ENCODE measurements at places on chromosomes 3 and 15.

GRCh38 chr3:72274493-72275330 is 489.8 kb upstream of the PROK2 start:
- DNase-seq, result no peak

DNA sequence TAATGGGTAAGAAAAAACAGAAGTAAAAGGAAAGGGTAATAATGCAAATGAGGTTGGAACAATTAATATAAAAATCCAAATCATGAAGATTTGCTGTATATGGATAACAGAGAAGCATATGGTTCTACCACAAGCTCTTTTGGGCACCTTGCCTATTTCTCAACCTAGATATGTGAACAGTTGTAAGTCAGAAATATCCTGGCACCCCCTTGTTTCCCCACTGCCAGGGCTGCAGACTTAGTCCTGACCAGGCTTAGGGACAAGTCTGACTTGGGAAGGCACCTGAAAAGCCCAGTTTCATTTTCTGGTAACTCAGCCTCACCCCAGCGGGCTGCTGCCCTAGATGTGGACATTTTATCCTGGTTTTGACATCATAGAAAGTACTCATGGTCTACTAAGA is 183.2 kb upstream of the STAC start:
- no peak for DNase-seq

DNA sequence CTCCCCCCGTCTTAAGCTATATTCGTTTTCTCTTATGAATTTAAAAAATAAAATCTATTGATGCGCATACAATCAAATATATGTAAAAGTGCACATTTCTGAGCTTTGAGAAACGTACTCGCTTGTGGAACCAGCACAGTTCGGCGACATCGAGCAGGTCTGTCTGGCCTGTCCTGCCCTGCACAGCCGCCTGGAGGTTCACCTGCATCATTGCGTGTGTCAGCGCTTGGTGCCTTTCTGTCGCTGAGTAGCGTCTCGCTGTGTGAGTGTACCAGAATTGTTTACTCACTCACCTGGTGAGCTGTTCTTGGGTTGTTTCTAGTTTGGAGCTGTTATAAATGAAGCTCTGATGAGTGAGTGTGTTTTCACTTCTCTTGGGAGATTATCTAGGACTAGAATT is 104.0 kb downstream of the VGLL4 start:
- no peak for DNase-seq

DNA sequence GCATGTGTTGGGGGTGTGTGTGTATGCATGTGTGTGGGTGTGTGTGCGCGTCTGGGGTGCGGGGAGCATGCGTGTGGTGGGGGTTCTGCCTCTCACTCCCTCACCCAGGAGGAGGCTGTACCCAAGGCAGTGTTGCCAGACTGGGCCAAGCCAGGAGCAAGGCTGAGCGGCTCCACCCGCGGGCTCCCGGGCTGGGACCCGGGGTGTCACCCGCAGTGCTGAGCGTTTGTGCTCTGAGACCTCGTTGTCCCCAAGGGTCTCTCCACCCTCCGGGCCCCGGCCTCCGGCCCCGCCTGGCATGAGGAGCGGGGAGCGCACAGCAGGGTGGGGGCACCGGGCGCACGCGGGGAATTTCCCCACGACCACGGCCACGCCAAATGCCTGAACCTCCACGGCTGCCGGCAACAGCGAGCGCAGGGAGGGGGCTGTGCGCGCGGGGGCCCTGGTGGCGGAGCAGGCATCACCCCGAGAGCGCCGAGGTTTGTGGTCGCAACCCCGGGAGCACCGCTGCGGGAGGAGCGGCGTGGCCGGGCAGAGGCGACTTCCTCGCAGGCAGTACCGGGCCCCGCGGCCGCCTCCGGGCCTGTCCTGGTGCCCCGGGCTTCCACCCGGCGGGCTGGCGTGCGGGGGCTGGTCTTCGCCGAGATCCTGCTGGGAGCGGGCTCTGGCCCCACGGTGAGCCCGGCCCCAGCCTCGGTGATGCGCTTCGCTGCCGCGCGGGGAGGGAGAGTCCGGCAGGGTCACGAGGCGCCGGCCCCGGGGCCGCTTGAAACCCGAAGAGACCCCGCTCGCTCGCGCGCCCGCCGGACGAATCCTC is 7.4 kb upstream of the OCA2 start:
- DNase-seq, result peak; percentile 62

DNA sequence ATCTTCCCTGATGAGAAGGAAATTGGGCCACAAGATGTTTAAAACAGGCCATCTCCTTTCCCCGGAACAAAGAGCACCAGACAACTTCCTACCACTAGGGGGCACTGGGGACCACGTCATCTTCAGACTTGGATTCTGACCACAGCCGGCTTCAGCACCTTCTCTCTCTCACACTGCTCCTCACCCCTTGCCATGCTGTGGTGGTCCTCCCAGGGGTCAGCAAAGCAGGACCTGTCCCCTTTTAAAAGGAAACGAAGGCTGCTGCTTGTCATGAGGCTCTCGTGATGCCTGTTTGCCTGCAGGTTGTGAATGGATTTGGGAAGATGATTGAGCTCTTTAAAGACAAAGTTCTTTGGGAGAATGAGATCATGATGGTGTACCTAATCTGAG is 16.2 kb downstream of the RFT1 start:
- peak; percentile 89 for DNase-seq

DNA sequence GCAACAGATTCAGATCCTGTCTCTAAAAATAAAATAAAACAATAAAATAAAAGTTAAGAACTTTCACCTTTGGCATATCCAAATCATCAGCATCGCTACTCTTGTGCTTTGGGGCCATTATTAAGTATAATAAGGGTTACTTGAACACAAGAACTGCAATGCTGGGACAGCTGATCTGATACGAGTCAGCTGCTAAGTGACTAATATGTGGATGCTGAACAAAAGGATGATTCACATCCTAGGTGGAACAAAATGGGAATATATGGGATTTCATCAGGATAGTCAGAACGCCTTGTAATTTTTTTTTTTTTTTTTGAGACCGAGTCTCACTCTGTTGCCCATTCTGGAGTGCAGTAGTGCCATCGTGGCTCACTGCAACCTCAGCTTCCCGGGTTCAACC is 29.7 kb downstream of the BUB1B start:
- no peak for DNase-seq

DNA sequence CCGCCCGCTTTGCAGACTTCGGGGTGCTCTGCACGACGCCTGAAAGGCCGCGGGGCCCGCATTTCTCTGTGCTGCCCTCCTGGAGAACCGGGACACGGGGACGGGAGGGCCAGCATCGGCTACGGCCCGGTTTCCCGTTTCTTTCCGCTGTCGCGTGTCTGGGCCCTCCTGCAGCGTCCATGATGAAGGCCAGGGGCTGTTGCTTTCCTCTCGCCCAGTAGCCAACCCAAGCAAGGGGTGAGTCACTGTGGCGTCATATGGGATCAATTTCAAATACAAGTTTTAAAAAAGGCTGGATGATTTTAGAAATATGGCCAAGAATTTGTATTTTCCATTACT is 435 bp downstream of the SLC35G2 start:
- peak; percentile 45 for DNase-seq

- DNase-seq, result no peak
These were observed 60.2 kb downstream of the VPS8 start for GRCh38 chr3:184872200-184872599.

DNA sequence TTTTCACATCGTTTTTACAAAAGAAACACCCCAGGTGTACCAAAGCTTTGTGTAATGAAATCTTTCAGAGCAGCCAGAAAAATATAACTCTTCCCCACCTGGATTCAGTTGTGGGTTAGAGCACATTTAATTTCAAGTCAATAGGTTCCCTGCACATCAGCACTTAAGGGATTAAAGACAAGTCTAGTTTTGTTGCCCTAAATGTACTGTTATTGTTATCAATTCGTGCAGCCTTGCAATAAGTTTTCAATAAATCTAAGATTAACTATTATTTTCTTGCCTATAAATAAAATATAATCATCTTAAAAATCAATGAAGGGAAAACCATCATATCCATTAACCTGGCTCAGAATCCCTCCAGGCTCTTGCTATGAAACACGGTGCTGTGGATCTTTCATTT is 172.5 kb upstream of the CDIN1 start:
- DNase-seq, result no peak

DNA sequence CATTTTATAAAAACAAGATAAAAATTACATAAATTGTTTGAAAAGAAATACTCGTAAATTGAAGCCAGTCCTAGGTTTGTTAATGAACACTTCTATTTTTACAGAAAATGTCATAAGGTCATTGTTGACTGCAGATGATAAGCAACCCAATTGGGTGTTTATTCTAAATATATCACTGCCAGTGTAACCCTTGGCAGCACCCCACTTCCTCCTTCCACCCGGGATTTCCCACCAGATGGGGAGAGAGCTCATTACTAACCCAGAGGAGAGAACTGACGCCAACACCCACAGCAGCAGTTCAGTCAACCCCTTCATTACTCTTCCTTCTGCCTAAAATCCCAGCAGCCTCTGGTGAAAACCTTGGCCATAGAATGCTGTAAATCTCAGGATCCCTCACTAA is 307.6 kb downstream of the GAP43 start:
- DNase-seq, result no peak

DNA sequence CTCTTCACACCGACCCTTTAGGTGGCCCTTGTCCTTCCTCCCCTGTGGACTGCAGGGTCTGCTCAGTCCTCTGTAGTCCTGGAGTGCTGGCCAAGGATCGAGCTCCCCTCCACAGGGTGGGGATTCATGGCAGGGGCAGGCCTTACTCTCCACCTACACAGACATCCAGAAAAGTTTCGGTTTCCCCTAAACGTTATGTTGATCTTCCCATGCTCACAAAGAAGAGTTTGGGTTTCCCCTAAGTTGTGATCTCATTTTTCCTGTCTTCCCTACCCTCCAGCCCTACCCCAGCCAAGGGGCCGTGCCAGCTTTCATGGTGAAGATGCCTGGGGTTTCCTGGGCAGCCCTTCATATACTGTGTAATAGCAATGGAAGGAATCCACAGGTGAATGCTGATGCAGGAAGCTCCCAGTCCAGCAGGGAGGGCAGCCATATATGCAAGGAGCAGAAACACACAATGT is 10.3 kb downstream of the STOML1 start:
- no peak for DNase-seq

DNA sequence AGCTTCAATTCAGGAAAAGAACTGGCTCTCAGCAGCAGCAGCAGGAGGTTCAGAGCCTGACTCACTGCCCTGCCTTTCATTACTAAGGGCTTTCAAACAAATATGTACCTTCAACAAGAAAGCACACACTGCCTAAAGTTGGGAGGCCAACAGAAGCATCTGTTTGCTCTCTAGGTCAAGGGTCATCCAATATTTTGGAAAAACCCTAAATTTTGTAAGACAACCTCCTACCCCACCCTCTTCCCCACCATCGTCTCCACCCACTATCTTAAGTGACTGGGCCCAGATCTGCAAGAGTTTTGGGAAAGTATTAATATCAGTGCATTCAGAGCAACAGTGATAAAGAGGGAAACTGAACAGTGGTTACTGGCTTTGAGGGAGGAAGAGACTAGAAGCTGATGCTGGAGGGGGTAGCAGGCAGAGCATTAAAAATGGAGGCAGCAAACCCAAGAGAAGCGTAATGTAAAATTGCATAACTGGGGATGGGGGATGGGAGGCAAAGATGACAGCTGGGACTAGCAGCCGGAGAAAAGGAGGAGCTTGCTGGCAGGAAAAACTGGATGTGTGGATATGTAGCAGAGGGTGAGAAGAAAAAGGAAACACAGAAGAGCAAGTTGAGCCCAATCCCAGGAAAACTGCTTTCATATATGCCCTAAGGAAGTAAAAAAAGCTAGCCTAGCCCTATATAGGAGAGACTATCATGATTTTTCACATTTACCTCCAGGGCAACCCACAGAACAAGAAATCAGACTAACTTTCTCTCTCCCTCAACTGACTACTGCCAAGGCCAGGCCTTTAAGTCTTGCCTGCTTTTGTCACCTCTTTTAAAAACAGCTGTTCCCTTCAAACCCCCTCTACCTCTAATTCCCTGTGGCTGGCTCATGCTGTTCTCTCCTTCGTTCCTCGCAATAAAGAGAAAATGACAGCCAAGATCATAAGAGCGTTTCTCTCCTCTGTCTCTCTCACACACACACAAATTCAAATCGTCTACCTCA is 31.4 kb downstream of the NPTN start:
- no peak for DNase-seq

- DNase-seq, result no peak
These were observed 804.6 kb downstream of the EPHA3 start for GRCh38 chr3:89912031-89912430.

DNA sequence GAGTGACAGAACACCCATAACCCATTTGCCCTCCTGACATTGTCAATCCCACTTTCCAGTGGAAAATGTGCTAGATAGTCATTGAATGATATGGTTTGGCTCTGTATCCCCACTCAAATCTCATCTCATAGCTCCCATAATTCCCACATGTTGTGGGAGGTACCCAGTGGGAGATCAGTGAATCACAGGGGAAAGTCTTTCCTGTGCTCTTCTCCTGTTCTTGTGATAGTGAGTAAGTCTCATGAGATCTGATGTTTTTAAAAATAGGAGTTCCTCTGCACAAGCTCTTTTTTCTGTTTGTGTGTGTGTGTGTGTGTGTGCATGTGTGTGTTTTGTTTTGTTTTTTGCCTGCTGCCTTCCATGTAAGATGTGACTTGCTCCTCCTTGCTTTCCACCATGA is 191.7 kb downstream of the ARRDC4 start:
- DNase-seq, result no peak

DNA sequence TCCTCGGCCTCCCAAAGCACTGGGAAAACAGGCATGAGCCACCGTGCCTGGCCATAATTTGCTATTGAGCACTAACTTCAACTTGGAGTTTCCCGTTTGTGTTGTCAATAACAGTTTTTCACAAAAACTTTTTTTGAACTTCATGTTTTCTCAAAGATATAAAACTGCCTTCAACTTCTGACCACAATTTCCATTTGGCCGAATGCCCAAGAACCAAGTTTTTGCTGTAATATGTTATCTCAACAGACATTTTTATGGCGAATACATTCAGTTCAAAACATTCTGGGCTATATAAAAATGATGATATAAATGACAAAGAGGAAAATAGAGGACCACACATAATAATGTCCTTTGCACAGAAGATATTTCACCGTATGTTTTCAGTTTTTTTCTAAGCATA is 56.4 kb downstream of the NEDD4 start:
- DNase-seq, result no peak

GRCh38 chr3:89925976-89926375 is 818.6 kb downstream of the EPHA3 start:
- DNase-seq, result no peak

- DNase-seq, result no peak
These were observed 15.0 kb upstream of the RTP3 start for GRCh38 chr3:46482632-46483350.

DNA sequence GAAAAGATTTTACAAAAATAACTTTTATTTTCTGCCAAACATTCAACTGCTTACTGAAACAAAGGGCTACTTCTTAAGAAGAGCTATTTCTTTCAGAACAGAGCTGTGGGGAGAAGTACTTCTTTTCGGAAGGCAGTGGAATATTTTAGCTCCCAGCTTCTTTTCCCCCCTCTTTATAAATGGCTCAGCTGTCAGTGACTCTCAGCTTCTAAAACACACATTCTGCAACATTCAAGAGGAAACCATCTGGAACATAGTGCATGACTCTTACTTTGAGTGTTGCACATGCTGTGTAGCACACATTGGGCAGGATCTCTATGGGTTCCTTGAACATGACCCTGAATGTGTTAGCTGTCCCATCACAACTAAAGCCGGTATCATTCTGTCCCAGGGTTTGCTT is 7.0 kb upstream of the C15orf40 start:
- no peak for DNase-seq
